Left cardiac atrium (tissue), 4 donors: ENCODE measurements at places on chromosomes 4 and X. TPM values are rescaled to one million over a fixed set of nuclear protein-coding genes. Genes with fewer than 3 reads are reported as not detected.

The TCEAL5 gene
- 0.50 TPM for total RNA-seq

The SPANXN5 gene
- total RNA-seq: not detected

The SPANXD gene
- not detected for total RNA-seq

The EFNB1 gene
- 25.4 TPM for total RNA-seq

The GAGE1 gene
- total RNA-seq: not detected

The HS3ST1 gene
- 1.9 TPM for total RNA-seq

DNA sequence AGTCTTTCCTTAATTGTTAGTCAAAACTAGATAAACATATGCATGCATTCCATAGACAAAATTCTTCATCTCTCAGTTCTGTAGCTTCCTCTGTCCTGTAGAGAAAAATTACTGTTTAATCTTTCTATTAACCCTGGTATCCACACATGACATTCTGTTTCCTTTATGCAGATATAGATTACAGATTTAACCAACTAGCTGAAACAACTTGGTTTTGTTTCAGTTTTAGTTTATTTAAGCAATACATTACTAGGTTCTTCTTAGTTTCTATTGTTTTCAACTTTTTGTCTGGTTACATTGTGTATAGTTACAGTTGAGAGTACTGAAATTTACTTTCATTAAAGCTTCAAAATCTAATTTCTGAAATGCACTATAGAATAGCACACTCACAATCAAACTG, 933.9 kb upstream of the EPHA5 start:
- DNase-seq: no peak

GRCh38 chrX:130719413-130719812, 183.6 kb downstream of the ENOX2 start:
- no peak for DNase-seq

DNA sequence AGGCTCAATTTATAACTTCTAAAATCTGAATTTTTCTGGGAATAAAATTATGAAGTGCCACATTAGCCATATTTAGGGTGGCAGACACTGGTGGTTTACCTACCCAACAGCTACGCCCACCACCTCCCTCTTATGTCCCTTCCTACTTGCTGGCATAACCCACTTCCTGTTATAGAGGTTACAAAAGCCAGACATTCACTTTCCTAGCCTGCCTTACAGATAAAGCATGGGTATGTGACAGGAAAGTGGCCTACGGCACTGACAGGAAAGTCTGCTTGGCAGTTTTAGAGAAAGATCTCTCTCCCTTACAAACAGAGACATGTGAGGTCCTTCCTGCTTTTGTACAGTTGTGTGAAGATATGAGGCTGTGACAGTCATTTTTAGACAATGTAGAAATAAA, 12.4 kb downstream of the DDX53 start:
- no peak for DNase-seq

DNA sequence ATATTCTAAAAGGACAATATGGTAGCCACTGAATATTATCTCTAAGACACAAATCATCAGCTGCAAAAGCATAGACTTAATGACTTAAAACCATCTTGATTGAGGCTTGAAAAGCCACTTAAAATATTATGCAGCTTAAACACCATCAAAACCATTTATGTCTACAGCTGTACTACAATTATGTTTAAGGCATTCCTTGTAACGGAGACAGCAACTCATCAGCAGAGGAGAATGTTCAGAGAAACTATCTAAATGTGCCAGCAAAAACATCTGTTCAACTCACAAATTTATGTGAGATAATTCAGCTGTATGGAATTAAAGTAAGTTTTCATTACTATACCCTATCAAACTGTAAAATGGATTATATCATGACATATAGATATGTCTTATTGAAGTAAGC, 147.9 kb upstream of the CTSO start:
- DNase-seq: no peak

- DNase-seq: no peak
Observed at GRCh38 chr4:8840006-8840793, 31.4 kb downstream of the HMX1 start.

DNA sequence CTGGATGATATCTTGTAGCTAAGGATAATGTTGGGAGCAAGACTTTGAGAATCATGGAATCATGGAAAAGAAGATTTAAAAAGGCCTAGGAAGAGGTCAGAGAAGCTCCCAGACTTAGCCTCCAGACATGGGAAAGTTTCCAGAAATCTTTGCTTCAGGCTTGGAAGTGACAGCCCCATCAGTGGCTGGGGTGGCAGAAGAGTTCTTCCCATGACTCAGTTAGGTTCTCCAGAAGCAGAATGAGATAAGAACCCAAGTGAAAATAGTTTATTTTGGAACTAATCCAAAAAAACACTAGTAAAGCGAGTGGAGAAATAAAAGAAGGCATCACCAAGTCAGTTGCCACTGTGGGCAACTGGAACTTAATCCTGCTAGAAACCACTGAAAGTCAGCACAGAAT, 506.9 kb downstream of the MID1IP1 start:
- DNase-seq: no peak

DNA sequence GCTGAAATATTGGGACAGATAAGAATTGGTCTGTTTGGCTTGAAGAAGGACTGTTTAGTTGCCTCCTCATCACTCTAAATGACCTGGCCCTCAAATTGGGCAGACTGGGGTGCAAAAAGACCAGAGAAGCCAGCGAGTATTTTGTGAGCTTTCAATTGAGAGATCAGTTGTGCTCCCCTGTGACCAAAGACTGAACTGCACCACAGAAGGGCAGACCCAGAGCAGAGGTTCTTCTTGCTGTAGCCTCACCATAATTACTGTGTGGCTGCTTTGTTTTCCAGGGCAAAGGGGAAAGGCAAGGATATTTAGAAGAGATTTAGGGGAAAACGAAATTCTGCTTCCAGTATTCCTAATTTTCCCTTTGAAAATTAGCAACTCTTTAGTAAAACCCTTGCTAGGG, 104.0 kb upstream of the MBNL3 start:
- DNase-seq: no peak

DNA sequence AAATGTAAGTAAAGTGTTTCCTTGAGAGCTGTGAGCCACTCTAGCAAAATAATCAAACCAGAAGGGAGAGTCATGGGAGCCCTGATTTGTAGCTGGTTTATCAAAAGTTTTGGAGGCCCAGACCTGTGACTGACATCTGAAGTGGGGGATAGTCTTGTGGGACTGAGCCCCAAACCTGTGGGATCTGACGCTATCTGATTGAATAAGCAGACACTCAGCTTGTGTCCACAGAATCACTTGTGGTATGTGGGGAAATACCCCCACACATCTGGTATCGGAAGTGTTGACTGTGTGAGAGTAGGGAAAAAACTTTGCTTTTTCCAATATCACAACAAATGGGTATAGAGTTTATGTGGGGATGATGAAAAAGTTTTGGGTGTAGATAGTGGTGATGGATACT, 35.4 kb downstream of the FUNDC1 start:
- DNase-seq: no peak

GRCh38 chr4:102339018-102339417, 6.3 kb downstream of the SLC39A8 start:
- no peak for DNase-seq

GRCh38 chr4:102501447-102501696, 213 bp downstream of the NFKB1 start:
- DNase-seq: no peak

GRCh38 chr4:89434364-89434988, 126.9 kb upstream of the GPRIN3 start:
- DNase-seq: no peak

DNA sequence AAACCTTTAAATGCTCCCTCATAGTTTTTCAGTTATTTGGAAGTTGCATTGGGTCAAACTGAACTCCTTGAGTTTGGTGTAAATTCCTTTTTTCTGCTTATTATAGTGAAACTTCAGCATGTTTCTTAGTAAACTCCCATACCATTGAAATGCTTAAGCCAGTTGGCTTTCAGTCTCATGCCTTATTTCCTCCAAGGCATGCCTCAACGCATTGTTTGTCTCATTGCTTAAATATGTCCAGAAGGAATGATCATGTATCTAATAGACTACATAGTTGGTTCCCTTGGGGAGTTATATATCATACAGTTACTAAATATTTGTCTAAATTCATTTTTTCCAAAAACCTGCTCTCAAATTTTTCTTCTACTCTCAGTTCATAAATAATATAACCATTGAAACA, 114.0 kb downstream of the STOX2 start:
- no peak for DNase-seq

GRCh38 chr4:158169931-158170690, 2.7 kb downstream of the GASK1B start:
- DNase-seq: no peak

DNA sequence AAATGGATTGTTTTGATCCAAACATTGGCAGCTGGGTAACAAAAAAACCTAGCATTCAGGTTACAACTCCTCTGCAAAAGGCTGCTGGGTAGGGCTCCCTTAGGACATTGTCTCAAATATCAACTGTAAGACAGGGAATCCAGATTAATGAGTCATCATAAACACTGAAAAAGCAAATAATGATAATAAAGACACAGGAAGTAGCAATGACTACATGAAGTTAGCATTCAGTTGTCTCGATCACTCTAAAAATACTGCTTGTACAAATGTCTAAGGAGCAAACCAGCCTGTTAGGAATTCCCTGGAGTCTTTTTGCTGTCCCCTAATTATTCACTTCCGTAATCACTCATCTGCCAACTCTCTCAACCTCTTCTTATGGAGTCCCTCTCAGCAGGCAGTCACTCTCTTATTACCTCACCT, 259.2 kb downstream of the GPC3 start:
- DNase-seq: no peak

DNA sequence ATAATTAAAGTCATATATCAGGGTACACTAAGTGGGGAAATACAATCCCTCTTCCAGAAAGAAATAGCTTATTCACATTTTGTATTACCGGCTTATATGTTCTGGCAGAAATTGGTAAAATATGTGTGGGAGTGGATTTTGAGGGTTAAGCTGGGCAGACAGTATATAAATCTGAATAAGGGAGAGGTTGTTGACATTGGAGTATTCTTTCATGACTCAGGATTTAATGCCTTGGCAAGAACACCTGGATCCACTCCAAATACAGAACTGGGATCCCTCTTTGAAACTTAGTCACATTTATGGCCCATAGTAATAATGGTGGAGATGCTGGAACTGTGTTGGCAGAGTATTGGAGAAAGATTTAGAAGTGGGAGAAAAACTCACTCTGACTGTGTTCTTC, 54.3 kb upstream of the TET2 start:
- DNase-seq: no peak

GRCh38 chr4:101199507-101200285, 147.6 kb downstream of the PPP3CA start:
- DNase-seq: no peak

DNA sequence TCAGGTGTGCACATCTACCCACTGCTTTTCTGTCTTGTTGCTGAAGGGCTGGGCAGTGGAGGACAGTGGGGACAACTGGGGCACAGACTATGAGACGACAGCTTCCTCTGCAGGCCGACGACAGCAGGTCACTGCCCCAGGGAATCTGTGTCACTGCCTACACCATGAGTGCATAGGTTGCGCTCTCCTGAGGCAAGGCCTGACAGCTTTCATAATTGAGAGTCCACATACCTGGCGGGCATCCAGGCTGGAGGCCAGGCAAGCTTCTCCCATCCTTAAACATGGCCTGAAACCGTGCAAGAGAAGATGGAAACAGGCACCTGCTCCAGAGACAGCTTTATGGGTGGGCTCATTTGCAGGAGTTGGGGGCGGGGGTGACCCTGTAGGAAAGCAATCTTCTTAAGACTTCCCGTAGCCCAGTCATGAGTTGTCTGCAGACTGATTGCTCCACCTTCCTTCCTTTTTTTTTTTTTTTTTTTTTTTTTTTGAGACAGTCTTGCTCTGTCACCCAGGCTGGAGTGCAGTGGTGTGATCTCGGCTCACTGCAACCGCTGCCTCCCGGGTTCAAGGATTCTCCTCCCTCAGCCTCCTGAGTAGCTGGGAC, 2.9 kb downstream of the ANOS1 start:
- DNase-seq: no peak

GRCh38 chr4:132384709-132385108, 764.4 kb upstream of the PCDH10 start:
- no peak for DNase-seq

- DNase-seq: no peak
Observed at GRCh38 chrX:107421337-107421861, 28.1 kb upstream of the FRMPD3 start.

DNA sequence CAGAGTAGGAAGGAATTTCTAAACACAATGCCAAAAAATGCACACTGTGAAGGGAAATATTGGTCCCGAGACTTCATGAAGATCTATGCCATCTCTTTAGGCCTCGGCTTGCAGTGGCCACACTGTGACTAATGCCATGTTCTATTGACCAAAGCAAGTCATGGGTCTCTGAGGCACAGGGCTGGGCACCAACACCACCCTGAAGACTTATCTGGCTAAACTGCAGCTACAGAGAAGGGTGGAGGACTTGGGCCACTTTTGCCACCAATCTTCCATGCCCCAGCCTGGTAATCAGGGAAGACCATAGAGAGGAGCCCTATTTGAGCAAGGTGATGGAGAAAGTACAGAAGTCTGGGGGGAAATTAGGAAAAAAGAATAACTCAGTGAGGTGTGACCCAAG, 42.1 kb downstream of the HMX1 start:
- no peak for DNase-seq

DNA sequence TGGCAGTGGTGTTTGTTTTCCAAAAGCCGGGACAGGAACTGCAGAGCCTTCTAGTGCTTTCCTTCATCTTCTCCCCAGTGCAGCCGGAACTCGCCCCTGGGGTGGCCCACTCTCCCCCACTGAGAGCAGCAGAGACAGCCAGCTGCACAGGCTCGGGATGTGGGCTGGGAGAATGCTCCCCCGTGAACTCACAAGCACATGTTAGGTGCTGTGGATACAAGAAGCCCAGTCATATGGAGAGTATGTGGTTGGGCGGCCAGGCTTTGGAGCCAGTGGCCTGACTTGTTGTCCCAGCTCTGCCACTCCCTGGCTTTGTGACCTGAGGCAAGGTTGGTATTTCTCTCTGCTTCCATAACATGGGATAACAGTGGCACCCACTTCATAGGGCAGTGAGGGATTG, 9.4 kb upstream of the KIAA0232 start:
- no peak for DNase-seq

DNA sequence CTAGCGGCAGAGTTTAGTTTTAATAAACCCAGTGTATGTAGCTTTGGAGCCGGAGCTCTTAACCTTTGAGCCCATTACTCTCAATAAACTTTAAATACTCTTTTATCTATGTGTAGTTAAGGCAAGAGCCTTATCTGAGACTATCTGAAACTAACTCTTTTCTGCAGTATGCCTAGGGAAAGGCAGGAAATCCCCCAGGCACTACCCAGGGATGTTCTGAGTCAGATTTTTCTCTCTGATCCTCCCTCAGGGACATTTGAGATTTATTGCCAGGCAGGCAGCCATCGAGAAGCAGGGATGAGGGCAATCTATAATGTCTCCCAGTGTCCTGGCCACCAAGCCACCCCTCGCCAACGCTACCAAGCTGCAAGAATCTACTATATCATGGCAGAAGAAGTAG, 39.1 kb downstream of the HEPH start:
- no peak for DNase-seq

- DNase-seq: no peak
Observed at GRCh38 chr4:183289688-183290087, 30.4 kb downstream of the CLDN22 start.

DNA sequence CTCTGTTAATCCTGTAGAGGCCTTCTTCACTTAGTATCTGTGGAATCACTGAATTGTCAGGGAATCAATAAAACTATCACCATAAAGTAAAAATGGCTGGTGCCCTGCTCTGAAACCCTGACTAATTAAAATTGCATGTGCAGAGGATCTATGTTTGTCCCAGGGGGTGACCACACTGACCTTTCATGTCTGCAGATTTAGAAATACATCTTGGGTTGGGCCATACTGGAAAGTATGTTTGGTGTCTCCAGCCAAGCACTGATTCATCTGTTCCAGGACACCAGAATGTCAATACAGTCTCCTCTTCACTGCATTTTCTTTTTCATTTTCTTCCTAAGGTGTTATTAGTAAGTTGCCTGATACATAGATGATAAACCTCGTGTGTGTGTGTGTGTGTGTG, 490.9 kb upstream of the INTU start:
- no peak for DNase-seq
